ENCODE measurements at places on chromosomes 2 and 18. TPM values are rescaled to one million over a fixed set of nuclear protein-coding genes. Genes with fewer than 3 reads are reported as not detected.

The C2orf15 gene
- polyA plus RNA-seq, result 0.63 TPM

The GNAL gene
- 2.3 TPM for polyA plus RNA-seq

The ALK gene
- polyA plus RNA-seq, result 0.04 TPM

The POTEF gene
- polyA plus RNA-seq, result not detected

The KLHL14 gene
- 0.12 TPM for polyA plus RNA-seq

The SERPINB2 gene
- polyA plus RNA-seq, result not detected

DNA sequence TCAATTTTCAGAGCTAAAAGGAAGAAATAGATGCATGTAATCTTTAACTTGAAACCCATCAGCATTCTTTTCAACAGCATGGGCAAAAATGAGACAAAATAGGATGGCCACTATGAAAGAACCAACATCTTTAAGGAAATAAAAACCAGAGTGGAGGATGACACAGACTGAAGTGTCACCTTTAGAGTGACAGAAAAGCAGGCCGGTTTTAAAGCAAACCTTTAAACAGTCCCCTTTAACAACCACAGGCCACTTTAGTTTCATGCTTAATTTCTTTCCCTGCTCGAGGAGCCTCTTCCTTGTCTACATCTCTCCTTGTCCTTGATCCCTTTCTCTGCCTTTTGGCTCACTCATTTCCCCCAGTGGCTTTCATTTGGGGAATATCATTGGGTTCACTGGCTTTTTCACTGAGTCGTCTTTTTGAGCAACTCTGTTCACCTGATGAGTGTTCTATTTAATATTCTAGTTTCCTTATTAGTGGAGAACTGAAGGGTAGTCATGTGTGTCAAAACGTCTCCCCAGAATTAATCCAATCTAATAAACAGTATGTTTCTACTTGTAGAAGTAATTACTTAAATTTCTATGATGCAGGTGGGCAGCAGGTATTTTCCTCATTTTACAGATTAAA, 72.5 kb downstream of the DOCK10 start:
- no peak for DNase-seq

- DNase-seq, result no peak
These were observed 515.4 kb upstream of the SOX11 start for GRCh38 chr2:5176764-5177163.

GRCh38 chr2:197170208-197170607, 140.4 kb downstream of the ANKRD44 start:
- DNase-seq, result peak; percentile 59

GRCh38 chr2:35343135-35343534, 1012.4 kb upstream of the CRIM1 start:
- no peak for DNase-seq

GRCh38 chr2:195572895-195573683, 83.9 kb upstream of the SLC39A10 start:
- DNase-seq, result no peak

- no peak for DNase-seq
These were observed 680 bp downstream of the DTNB start for GRCh38 chr2:25672494-25673299.

GRCh38 chr2:205683502-205684367, 1.4 kb downstream of the NRP2 start:
- DNase-seq, result no peak

GRCh38 chr2:25794544-25795276, 83.6 kb downstream of the ASXL2 start:
- DNase-seq, result no peak

DNA sequence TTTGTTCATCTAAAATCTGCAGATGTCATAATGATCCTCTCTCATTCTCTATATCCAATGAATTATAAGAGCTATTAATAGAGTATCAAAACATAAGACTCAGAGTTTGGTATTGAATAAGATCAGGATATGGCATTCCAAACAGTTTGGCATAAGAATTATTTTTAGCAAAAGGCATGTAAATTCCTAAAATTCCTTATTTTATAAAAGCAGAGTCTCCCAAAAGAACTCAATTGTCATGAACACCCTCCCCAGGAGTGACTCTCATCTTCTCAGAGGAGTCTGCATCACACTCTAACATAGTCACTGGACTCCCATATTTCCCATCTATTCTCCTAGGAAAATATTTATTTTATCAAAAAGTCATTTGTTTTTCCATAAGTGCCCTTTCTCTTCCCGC, 1710.2 kb upstream of the SLC39A10 start:
- no peak for DNase-seq

DNA sequence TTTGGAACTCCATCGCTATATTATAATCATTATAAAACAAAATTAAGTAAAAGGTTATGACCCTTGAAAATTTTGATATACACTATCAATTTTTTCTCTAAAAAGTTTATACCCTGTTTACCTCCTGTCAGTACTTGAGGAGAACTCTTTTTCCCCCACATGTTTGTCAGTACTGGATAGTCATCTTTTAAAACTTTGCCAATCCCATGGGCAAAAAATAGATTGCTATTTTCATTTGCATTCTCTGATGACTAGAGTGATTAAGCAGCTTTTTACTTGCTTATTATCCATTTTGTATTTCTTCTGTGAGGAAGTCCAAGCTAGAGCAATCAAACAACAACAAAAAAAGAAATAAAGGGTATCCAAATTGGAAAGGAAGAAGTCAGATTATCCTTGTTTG, 76.4 kb downstream of the DGKD start:
- DNase-seq, result no peak

GRCh38 chr2:47389692-47390091, 13.3 kb upstream of the MSH2 start:
- no peak for DNase-seq

DNA sequence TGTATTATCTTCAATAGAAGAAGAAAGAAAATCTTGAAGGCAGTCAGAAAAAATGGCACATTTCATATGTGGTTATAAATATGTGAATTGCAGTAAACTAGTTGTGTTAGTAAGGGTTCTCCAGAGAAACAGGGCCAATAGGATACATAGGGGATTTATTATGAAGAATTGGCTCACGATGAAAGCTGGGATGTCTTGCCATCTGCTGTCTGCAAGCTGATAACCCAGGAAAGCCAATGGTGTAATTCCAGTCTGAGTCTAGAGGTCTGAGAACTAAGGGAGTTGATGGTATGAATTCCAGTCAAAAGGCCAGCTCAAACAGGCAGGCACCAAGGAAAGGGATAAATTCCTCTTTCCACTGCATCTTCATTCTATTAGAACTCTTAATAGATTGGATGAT, 362.4 kb downstream of the KCNJ3 start:
- no peak for DNase-seq

DNA sequence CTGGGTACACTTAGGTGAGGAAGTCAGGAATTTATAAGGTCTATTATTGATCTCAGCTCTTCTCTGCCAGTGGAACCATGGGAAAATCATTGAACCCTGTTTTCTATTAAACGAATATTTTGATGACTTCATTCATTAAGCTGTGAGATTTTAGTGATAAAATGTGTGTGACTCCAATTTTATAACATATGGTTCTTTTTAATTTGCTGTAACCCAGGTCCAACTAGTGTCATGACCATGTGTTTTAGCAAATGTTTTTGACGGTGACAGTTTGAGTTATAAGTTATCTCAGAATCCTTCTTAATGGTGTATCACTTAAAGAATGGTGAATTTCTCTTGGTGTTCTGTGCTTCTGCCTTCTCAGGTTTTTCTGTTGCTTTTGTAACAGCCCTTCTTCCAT, 213.1 kb downstream of the MCFD2 start:
- no peak for DNase-seq

GRCh38 chr2:55049821-55050099, 491 bp downstream of the RTN4 start:
- no peak for DNase-seq

- no peak for DNase-seq
These were observed 56.3 kb upstream of the MYO3B start for GRCh38 chr2:170121689-170122088.

GRCh38 chr2:194380011-194380410, 1277.0 kb upstream of the SLC39A10 start:
- DNase-seq, result no peak

GRCh38 chr2:215697003-215697402, 261.1 kb upstream of the FN1 start:
- DNase-seq, result no peak

DNA sequence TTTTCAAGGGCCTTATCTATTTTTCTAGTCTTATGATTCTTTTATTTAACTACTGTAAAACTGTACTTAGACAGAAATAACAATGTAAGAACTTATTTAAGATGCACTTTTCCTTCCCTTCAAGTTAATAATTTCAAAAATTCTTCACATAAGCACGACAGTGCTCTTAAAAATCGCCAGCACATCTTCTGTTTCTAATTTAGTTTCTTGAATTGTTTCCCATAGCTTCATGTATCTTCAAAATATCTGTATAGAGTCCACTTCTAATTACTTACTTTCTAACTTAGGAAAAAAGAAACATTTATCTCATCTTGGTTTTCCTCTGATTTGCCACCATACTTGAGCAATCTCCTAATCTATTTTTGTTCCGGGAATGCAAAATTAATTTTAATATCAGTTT, 196.1 kb downstream of the BABAM2 start:
- DNase-seq, result peak; percentile 39

GRCh38 chr2:71592181-71592711, 138.9 kb downstream of the DYSF start:
- no peak for DNase-seq

All from muscle of back (tissue), 13 donors.